ENCODE measurements at places on chromosomes 12 and 14.
A peak's percentile ranks its signal among the peaks of the same experiment; 100 is the strongest.

DNA sequence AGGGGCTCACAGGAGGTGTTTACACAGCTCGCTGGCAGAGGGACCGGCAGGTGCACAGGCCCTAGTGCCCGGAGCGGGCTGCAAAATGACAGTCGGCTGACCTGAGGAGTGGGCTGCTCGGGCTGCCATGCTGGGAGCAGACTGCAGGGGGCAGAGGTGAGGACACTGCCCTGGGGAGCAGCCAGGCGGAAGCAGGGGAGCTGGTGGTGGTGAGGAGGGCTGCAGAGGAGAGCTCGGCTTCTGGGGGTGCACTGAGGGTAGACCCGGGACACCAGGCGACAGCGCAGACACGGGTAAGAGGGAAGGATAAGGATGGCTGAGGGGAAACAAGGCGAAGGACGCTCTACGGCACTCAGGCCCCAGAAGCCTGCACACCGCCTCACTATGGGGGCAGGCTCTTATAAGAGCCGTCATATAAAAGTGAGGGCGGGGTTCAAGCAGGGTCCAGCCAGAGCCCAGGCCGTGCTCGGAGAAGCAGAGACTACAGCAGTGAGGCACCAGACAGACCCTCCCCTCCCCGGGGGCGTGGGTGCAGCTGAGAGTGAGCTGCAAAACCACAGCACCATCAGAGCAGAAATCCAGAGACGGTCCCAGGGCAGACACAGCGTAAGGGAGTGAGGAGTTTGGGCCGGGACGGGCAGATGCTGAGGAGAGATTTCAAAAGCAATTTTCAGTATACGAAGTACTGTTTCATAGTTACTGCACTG lies 62.5 kb downstream of the CCDC88C start:
- no peak for DNase-seq

GRCh38 chr14:64324895-64325294 lies 30.7 kb upstream of the ESR2 start:
- peak; percentile 28 for DNase-seq

GRCh38 chr12:89353823-89354611 lies 1.7 kb upstream of the DUSP6 start:
- DNase-seq, result peak; percentile 70

- DNase-seq, result no peak
Observed at GRCh38 chr12:16269946-16270345, 7.5 kb downstream of the SLC15A5 start.
